Activated T-cell treated with anti-CD3 and anti-CD28 coated beads, Interleukin-2, amount 50 U/mL, for 24 hours (primary cell): ENCODE measurements at places on chromosomes 16 and 17.

GRCh38 chr17:61799812-61800484 is 63.4 kb downstream of the BRIP1 start:
- no peak for DNase-seq

DNA sequence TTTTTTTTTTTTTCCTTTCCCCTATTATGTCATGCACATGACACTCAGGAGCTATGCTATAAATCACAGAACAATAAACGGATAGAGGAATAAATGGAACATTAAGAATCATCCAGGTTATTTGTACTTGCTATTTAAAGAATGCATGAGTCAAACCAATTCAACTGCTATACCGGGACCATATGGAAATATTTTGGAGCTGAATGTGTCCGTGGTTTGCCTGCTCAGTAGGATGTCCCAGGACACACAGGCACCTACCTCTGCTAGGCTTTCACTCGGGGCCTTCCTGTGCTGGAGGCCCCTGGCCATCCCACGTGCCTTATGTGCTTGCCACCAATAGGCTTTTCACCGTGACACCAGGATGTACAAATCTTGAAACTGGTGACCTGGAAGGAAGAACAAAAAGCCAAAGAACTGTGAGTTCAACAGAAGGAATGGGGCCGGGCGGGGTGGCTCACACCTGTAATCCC is 15.3 kb upstream of the SEC14L1 start:
- no peak for DNase-seq

- peak; percentile 66 for DNase-seq
These were observed 834 bp downstream of the FLYWCH1 start for GRCh38 chr16:2912330-2913199.

- no peak for DNase-seq
These were observed 67.8 kb downstream of the CDH8 start for GRCh38 chr16:61968242-61969076.

DNA sequence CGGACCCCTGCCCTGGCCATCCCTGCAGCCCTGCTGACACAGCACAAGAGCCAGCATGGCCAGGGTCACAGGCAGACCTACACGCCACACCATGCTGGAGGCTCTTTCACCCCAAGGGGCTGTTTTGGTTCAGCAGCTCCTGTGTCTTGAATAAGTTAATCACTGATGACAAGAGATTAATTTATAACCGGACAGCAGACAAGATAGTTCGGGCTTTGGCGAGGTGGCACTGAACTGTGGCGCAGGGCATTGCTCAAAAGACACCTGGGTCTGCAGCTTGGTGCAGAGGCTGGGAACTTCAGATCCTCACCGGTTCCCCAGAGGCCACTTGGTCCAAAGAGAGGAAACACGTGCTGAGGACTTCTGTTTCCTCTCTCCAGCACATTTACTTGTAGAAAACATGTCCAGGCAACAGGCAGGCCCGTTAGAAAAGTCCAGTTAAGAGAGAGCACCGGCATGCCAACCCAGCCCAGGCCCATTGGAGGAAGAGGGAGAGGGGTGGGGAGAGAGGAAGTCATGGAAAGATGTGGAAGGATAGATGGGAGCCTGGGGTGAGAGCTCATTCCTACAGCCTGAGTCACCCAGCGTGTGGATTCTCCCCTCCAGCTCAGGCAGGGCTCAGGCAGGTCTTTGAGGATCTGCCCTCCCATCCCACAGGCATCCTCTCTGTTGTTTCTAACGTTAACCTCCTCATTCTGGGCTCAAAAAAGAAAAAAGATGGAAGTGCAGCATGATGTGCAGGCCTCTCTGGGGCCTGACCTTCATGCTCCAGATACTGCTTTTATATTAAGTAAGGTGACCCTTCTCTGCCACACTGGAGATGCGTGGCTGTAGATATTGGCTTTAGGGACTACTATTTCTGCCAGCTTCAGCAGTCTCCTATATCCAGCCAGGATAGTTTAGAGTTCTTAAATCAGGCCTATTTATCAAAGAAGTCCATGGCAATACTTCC is 80.0 kb upstream of the HNF1B start:
- no peak for DNase-seq

GRCh38 chr16:54284931-54285413 is 1.6 kb downstream of the IRX3 start:
- DNase-seq: no peak

- no peak for DNase-seq
These were observed 23.0 kb downstream of the KNOP1 start for GRCh38 chr16:19694989-19695388.

DNA sequence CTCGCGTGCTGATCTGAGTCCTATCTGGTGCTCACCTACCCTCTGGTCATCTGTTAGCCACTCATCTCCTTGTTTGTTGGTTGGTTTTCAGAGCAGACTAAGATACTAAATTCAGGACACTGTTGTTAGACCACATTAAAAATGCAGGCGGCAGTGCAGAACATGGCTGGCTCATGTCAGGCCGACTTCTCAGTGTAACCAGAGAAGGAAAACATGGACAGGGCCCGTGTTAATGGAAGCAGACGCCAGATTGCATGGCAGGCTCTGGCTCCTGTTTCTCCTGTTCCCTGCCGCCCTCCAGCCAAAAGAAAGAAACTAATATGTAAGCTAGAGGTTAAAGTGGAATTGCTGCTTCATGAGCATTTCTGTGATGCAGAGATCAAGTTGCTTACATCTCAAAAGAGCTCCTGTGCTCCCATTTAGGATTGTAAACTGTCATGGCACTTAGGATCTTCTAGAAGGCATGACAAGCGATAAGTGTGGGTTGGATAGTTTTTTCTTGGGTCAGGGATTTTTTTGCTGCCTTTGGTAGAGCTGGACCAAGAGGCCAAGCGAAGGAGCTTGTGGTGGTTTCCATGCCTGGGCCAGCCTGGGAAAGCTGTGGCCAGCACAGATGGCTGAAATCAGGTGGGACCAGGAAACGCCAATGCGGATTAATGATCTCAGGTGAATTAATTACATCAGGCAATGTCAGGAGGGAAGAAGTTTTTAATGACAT is 56.1 kb downstream of the YPEL2 start:
- no peak for DNase-seq

GRCh38 chr17:68790931-68791330 is 164.3 kb downstream of the ABCA8 start:
- no peak for DNase-seq

DNA sequence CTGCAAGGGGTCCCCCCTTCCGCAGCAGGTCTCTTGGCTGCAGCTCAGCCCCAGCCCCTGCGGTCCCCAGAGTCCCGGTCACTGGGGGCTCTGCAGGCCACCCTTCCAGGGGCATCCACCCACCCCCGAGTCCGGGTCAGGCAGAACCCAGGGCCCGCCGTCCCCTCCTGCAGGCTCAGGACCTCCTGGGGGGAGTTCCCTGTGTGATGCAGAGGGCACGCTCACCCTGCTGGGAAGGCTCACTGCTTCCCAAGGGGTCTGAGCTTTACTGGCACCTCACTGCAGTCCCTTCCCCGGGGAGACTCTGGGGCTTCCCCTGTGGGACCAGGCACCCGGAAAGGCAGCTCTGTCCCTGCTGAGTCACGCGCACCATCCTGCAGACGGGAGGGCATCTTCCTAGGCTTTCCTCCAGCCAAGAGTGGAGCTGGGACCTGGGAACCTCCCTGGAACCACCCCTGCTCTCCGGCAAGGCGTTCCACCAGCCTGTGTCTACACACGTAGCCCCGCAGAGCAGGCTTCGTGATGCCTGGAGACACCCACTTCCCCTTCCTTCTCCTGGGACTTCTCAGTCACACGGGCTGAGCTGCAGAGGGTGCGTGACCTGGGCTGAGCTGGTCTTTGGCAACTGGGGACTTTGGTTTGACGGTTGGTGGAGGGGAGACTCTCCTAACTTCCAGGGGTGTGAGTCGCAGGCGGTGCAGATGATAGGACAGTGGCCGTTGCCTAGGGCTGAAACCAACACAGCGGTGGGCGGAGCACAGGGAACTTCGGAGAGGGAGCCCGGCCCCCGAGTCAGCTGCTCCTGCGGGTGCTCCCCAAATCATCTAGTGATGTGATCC is 23.4 kb downstream of the SLC25A10 start:
- DNase-seq: no peak

- no peak for DNase-seq
These were observed 398.4 kb upstream of the HSBP1 start for GRCh38 chr16:83409347-83409746.

GRCh38 chr17:41705271-41705991 is 6.7 kb upstream of the GAST start:
- DNase-seq: no peak

DNA sequence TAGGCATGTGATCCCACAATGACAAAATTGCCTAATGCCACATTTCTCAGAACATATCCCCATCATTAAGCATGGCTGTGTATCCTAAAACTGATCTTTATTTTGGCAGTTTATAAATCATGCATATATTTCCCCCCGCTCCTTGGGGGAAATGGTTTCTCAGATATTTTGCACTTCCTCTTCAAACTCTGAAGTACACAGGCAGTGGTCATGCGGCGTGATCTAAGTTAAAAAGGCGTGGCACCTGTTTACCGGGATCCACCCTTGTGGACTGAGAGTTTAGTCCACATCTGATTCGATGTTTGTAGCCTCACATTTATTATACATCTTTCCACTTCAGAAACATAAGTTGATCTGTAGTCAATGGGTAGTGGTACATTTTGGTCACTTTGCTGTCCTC is 51.4 kb downstream of the USP10 start:
- no peak for DNase-seq

- no peak for DNase-seq
These were observed 1.3 kb downstream of the BICDL2 start for GRCh38 chr16:3035289-3035971.

GRCh38 chr17:42423766-42424165 is 710 bp upstream of the CAVIN1 start:
- DNase-seq: no peak

DNA sequence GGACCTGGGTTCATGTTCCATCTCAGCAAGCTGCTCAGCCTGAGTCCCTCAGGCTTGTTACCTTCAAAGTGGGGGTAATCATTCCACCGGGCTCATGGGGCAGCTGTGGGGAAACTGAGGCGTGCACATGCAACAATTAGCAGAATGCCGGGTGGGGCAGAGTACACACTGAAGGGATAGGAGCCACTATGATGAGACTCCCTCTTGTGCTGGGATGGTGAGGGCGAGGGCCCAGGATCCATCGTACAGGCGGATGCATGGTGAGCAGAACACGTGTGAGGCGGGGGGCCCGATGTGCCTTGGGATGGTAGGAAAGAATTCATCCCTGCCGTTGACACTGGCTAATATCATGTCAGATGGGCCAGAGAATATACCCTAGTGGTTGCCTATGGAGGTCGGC is 25.5 kb upstream of the MAP3K14 start:
- no peak for DNase-seq

- DNase-seq: peak; percentile 21
These were observed 231.9 kb upstream of the TNRC6C start for GRCh38 chr17:77726549-77727006.

GRCh38 chr17:61848896-61849295 is 14.4 kb downstream of the BRIP1 start:
- no peak for DNase-seq

- no peak for DNase-seq
These were observed 104.0 kb downstream of the SLC39A11 start for GRCh38 chr17:72988451-72988850.
